ENCODE measurements at places on chromosomes 5 and 9. TPM values are rescaled to one million over a fixed set of nuclear protein-coding genes. Genes with fewer than 3 reads are reported as not detected.

The PCDHB10 gene
- total RNA-seq = 3.2 TPM

The SUSD3 gene
- 52.7 TPM for total RNA-seq

The VCAN gene
- 53.0 TPM for total RNA-seq

The IL5 gene
- total RNA-seq = not detected

The FBP2 gene
- not detected for total RNA-seq

DNA sequence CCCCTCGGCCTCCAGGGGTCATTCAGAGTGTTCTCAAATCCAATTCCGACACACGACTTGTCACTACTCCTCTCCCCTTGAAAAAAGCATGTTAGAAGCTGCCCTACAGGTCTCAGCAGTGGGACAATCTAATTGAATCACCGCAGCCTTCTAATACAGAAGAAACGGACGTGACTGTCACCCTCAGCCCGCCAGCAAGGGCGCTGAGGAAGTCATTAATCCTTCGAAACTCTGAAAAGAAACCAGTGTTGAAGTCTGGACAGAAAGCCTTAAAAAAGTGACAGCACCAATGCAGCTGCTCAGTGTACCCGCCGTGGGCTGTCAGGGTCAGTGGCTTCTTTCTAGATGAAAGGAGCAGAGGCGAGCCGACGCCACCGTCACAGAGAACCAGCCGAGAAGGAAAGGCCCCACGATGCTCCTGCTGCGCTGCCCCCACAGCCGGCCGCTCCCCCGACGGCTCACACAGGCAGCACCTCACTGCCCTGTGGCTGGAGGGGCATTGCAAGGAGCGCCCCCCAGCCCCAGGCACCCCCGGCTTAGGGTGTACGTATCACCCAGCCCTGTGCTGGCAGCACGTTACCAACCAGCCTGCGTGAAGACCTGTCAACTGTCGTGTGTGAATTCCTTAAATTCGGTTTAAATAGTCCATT, 5.7 kb downstream of the BRD3OS start:
- no peak overlapping the region for H3K27ac ChIP-seq
- H3K27me3 ChIP-seq = no peaks in the 10 kb centered on the region
- H3K36me3 ChIP-seq = no peaks in the 10 kb centered on the region
- no peak for DNase-seq

- no peaks in the 10 kb centered on the region for H3K36me3 ChIP-seq
- no peak overlapping the region for H3K4me3 ChIP-seq
- no peak for DNase-seq
- no peaks in the 10 kb centered on the region for H3K27me3 ChIP-seq
These were observed 37.8 kb downstream of the FAM78A start for GRCh38 chr9:131238402-131239021.

DNA sequence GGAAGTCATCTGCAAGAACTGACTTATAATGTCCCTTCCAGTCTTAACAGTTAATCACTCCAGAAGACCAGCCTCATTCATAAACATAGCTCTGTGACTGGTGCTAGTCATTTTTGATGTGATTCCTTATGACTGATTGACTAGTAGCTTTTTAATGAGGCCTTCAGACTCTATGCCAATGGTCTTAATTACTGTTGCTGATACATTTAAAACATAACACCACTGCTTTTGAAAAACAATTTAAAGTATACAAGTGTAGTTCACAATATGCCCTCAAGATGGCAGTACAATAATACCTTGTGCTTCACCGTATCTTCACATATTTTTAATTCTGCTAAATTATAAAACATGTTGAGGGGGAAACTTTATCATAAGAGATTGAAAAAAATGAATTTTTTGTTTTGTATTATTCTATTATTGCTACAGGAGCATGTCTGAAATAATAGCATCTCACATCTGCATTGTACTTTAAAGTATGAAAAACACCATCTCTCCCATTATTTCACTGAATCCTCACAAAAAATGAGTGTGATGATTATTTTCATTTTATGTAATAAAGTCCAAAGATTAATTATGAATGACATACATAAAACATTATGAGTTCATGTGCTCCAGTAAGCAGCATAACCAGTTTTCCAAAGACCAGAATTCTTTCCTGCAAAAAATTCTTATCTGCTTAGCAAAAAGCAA, 55.2 kb upstream of the SHISAL2B start:
- no peak overlapping the region for H3K4me3 ChIP-seq
- no peak overlapping the region for H3K27ac ChIP-seq
- H3K36me3 ChIP-seq = no peaks in the 10 kb centered on the region
- H3K27me3 ChIP-seq = no peaks in the 10 kb centered on the region
- no peak for DNase-seq
- H3K4me1 ChIP-seq = no peaks in the 10 kb centered on the region

DNA sequence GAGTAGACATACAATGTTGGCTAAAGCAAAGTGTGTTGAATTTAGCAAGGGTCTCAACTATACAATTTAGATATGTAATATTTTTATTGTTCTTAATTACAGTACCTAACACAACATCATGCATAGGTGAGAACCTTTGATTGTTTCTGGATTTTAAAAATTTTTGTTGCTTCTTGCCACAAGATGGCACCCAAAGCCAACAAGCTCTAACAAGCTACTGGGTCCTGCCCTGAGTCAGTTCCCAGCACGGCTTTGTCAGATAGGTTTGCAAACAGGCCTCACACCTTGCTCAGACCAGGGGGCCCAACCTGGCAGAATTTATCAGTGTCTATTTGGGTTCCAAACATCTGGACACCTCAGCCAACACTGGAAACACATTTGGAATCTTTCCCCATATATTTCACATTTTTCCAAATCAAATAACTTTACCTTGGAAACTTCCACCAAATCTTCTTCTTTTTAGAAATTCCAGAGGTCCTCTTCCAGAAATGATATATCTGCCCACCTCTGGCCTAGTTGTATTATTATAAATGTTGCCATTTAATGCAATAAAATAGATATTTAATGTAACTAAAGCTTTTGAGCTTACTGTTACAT, 49.5 kb upstream of the EGFLAM start:
- H3K27ac ChIP-seq = no peak overlapping the region
- DNase-seq = no peak
- no peaks in the 10 kb centered on the region for H3K27me3 ChIP-seq
- H3K4me3 ChIP-seq = no peak overlapping the region
- H3K4me1 ChIP-seq = no peaks in the 10 kb centered on the region

DNA sequence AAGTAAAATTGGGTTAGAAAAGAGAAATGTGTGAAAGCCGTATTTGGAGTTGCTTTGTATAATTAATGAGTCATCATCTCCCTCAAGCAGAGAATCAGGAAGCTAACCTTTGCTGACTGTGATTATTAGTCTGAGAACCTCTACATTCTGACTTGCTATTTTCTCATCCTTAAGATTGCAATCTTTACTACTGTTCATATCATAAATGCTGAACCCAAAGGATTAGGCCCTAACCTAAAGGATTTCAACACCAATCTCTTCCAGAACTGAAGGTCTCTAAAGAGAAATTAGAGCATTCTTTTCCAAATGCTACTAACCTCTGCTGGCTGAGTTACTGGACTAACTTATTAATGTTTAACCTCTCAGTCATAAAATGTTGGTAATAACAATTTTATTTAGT, 538.1 kb upstream of the MEF2C start:
- DNase-seq = no peak
- no peaks in the 10 kb centered on the region for H3K36me3 ChIP-seq
- H3K27me3 ChIP-seq = no peaks in the 10 kb centered on the region
- H3K27ac ChIP-seq = no peak overlapping the region
- H3K4me3 ChIP-seq = no peak overlapping the region

DNA sequence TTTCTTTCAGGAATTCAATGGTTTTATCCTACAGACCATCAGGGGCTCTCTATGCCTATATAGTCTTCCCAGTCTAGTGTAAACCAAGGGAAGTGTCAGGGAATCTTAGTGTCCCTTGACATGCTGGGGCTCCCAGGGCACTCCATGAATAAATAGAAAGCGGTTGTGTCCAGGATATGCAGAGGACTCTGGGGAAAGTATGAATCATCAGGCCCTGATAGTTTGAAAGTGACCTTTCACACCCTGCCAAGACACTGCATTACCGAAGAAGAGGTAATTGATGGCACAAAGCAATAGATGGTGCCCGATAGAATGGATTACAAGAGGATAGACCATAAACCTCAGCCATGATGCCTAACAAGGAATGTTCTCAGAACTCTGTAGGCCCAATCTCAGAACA, 163.3 kb upstream of the DAPK1 start:
- H3K36me3 ChIP-seq = no peaks in the 10 kb centered on the region
- H3K4me3 ChIP-seq = no peak overlapping the region
- no peak for DNase-seq
- no peaks in the 10 kb centered on the region for H3K27me3 ChIP-seq
- no peaks in the 10 kb centered on the region for H3K4me1 ChIP-seq
- no peak overlapping the region for H3K27ac ChIP-seq

- no peaks in the 10 kb centered on the region for H3K4me1 ChIP-seq
- no peak overlapping the region for H3K4me3 ChIP-seq
- no peak overlapping the region for H3K27ac ChIP-seq
These were observed 291.4 kb downstream of the CSNK1G3 start for GRCh38 chr5:123803359-123803758.

GRCh38 chr5:154519359-154519758, 41.3 kb upstream of the HAND1 start:
- no peak overlapping the region for H3K4me3 ChIP-seq
- H3K4me1 ChIP-seq = no peaks in the 10 kb centered on the region
- no peaks in the 10 kb centered on the region for H3K36me3 ChIP-seq
- no peak for DNase-seq

- no peaks in the 10 kb centered on the region for H3K36me3 ChIP-seq
- no peaks in the 10 kb centered on the region for H3K4me1 ChIP-seq
- H3K27me3 ChIP-seq = no peaks in the 10 kb centered on the region
- no peak overlapping the region for H3K4me3 ChIP-seq
These were observed 60.2 kb downstream of the CRB2 start for GRCh38 chr9:123416176-123416575.

GRCh38 chr5:36722900-36723299, 116.5 kb downstream of the SLC1A3 start:
- H3K27me3 ChIP-seq = no peaks in the 10 kb centered on the region
- DNase-seq = no peak
- no peak overlapping the region for H3K4me3 ChIP-seq
- H3K36me3 ChIP-seq = no peaks in the 10 kb centered on the region
- H3K27ac ChIP-seq = no peak overlapping the region

DNA sequence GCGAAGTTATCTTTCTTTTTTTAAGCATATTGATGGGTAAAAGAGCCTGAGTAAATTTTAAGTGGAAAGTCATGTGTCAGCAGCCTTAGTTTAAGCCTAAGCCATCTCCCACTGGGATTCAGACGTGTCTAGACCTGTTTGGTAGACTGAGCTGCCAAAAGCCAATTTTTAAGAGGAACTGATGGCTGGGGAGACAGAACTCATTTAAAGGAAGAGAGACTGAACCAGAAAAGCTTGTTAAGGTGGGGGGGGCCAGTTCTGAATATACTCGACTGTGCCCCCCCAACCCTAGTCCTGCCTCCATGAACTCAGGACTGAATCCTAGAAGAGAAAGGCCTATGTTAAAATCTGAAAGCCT, 58.3 kb upstream of the PLPP1 start:
- H3K4me1 ChIP-seq = peaks cover 12% of the 10 kb centered on the region
- no peak for DNase-seq
- H3K27ac ChIP-seq = no peak overlapping the region
- no peaks in the 10 kb centered on the region for H3K27me3 ChIP-seq
- H3K36me3 ChIP-seq = no peaks in the 10 kb centered on the region

DNA sequence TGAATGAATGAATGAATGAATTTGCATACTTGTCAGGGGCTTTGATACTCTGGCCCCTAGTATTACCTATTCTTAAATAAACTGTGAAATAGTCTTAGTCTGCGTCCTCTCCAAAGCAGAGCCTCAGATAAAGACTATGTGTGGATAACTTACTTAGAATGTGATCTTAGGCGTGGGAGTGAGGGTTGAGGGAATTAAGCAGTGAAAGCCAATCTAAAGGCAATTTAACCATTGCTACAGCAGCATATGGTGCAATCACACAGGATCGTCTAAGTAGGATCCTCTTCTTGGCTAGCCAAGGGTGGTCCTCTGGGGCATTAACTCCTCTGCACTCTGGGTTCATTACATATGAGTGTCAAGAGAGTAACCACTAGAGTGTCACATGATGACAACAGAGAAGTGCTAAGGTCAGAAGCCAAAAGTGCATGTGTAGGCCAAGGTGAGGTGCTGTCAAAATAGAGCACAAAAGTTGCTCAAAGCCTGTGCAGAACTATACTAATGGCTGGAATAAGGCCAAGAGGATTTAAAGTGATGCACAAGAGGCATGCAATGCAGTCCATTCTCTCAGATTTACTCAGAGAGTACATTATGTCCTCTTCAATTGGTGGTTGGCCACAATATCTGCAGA, 274.4 kb upstream of the SEMA6A start:
- no peaks in the 10 kb centered on the region for H3K27me3 ChIP-seq
- H3K4me1 ChIP-seq = no peaks in the 10 kb centered on the region
- no peaks in the 10 kb centered on the region for H3K36me3 ChIP-seq
- no peak for DNase-seq
- H3K4me3 ChIP-seq = no peak overlapping the region
